ENCODE measurements at places on chromosomes 1 and 21.

DNA sequence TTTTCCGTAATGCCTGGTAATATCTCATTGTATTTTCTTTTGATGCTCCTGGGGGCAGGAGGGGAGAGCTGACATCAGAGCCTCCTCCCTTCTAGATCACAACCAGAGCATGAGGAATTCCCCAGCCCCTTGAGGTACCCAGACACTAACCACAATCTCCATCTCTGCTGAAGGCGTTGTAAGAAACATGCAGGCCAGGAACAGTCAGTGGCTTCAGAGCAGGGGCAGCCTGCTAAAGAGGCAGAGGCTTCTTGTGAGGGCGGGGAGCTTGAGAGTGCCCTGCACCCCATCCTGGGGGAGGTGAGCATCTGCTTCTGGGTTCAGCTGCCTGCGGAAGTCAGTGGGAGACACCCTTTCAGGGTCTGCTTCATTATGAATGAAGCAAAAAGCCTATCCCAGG is 19.0 kb downstream of the MAPKAPK2 start:
- DNase-seq, result no peak

DNA sequence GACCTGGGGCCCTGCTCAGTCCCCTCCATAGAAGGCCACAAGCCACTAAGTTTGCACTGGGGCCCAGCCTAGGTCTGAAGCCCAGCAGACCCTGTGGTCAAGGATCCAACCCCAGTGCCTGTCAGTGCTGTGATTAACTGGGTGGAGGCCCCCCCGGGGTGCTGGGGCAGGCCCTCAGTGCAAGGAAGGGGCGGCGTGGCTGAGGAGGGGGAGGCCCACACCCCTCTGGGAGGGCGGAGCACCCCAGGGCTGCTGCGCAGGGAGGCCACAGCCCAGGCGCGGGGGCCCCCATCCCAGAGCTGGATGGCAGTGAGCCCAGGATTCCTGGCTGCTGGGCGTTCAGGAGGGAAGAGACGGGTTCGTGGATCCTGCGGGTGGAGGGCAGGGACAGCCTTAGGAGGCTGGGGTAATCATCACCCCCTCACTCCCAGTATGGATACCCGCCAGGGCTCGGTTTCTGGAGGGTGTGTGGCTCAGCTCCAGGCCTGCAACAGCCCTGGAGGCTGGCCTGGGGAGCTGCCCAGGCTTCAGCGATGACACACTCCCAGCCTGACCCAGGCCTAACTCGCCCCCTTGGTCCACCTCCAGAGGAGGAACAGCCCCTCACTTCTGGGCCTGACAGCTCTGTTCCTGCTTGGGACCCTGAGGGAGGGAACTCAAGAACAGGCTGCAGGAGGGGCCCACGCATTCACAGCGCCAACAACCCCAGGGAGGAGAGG is 890 bp downstream of the GJC2 start:
- DNase-seq, result no peak

GRCh38 chr1:74686928-74687327 is 13.3 kb upstream of the ERICH3 start:
- no peak for DNase-seq

- DNase-seq, result no peak
Measured at GRCh38 chr1:54981466-54981865, 1.0 kb downstream of the TMEM61 start.

- DNase-seq, result no peak
Measured at GRCh38 chr1:48263041-48263440, 40.5 kb downstream of the SLC5A9 start.

GRCh38 chr21:21971384-21971783 is 973.2 kb downstream of the NCAM2 start:
- no peak for DNase-seq

DNA sequence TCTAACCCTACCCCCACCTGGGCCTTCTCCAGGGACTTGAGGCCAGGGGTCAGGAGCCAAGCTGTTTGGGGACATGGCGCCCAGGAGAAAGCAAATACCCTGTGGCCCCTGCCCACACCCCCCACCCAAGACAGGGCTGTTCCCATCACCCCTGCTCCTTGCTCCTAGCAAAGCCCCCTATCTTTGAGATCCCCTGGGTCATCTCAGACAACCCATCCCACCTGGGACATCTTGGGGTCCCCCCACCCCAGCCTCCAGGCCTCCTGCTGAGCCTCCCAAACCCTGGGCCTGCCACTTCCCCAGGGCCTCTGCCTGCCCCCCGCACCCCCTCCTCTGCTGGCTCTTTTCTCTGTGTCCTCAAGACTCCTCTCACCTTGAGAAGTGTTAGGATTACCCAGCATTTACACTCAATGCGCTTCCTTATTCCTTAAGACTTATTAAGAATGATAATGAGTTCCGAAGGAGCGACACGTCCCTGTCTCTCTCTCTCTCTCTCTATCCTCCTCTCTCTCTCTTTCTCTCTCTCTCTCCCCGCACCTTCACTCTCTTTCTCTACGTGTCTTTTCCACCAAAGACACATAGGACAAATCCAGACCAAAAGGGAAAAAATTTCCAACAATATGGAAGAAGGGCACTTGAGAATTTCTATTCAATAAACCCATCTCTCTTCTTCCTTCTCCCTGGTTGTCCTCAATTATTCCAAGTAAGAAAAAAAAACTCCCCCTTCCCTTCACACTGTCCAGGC is 7.2 kb downstream of the CASZ1 start:
- DNase-seq, result no peak

DNA sequence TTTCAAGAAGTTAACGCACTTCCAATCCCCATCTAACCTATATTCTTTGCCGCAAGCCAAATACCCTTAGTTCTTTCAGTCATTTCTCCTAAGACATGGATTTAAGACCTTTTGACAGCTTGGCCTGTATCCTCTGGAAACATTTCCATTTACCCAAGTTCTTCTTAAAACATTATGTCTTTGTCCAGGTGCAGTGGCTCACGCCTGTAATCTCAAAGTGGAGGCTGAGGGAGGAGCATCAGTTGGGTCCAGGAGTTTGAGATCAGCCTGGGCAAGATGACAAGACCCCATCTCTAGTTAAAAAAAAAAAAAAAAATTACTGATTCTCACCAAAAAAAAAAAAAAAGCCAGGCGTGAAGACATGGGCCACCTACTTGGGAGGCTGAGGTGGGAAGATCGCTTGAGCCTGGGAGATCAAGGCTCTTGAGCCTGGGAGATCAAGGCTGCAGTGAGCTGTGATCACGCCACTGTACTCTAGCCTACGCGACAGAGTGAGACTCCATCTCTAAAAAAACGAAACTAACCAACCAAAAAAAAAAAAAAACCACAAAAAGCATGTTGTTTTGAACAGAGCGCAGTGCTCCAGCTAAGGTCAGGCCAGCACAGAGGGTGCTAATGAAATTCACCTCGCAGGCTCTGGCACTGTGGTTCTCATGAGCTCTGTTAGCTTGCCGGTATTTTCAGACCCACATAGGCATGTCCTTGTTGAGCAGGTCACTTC is 36.0 kb downstream of the NUAK2 start:
- DNase-seq, result peak; percentile 47

GRCh38 chr1:223363057-223363855 is 720 bp downstream of the SUSD4 start:
- DNase-seq, result no peak

DNA sequence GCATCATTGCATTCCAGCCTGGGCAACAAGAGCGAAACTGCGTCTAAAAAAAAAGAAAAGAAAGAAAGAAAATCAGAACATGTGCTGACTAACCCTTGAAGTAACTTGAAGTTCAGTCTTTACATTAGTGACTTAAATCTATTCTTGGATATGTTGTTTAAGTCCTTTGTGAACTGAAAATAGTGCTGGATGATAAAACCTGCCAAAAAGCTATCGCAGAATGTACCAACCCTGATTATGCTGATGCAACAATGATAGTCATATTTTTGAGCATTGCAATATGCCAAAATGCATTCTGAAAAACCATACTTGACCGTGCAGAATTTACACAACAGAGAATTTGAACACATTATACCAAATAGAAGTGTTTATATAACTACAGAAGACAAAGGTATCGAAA is 30.7 kb downstream of the SHISAL2A start:
- no peak for DNase-seq

GRCh38 chr1:204567071-204567470 is 50.9 kb downstream of the MDM4 start:
- DNase-seq, result no peak

- DNase-seq, result no peak
Measured at GRCh38 chr21:34369741-34370140, 5.6 kb upstream of the SMIM11 start.

GRCh38 chr1:229523052-229523451 is 14.9 kb upstream of the NUP133 start:
- no peak for DNase-seq

DNA sequence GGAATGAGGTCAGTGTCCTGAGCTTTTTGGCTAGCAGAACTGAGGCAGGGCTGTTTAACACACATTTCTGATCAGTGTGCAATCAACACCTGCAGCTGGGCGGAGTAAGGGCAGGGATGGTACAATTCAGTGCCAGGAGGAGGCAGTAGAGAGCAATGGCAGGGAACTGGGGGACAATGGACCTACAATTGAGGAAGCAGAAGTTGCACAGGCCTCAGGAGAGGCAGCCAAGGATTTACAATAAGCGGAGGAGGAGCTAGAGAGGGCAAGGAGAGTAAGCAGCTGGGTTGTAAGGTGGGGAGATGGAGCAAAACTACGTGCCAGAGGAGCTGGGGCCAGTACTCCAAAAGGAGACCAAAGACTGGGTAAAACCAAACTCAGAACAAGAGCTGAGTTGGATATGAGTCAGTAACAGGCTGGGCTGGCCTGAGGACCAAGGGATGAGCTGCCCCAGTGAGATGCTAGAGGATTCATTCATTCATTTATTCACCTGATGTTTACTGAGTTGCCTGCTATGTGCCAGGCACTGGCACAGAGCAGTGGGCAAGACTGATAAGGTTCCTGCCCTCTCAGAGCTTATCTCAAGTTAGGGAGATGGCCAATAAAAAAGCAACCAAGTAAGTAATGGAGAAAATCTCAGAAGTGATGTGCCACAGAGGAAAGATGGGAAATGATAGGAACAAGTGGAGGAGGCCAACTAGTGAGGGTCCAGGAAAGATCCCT is 10.4 kb upstream of the GALE start:
- DNase-seq, result peak; percentile 92

DNA sequence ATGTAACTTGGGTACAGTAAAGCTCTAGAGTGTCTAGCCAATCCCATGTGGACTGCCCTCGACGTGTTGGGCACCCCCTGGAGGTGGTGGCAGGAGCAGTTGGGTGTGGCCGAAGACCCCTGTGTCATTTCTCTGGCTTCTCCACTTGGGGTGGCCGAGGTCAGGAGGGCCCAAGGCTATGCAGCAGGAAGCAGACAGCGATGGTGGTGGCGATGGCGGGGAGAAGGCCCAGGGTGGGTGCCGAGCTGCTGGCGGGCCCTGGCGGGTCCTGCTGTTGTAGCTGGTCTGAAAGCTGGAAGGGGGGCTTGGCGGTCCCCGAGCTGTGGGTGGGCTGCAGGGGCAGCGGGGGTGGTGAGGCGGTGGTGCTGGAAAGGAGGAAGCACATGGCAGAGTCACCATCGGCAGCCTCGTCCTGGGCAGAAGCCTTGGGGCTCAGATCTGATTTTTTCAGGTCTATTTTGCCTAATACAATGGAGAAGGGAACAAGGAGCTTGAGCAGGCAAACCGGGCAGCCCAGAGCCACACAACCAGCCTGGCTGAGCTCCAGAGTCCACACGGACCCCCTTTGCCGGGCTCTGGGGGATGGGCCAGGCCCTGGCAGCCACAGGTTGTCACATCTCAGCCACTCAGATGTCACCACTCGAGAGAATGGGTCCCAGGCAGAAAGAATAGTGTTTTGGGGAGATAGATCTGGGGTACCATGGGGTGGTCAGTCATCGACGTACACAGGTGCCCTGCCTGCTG is 231.3 kb downstream of the TRABD2B start:
- DNase-seq, result no peak

- DNase-seq, result no peak
Measured at GRCh38 chr1:231420299-231420958, 1.7 kb downstream of the EGLN1 start.

- DNase-seq, result no peak
Measured at GRCh38 chr21:37153935-37154350, 80.9 kb downstream of the TTC3 start.

- DNase-seq, result no peak
Measured at GRCh38 chr1:207807326-207807689, 55.5 kb downstream of the CD46 start.

GRCh38 chr1:111719135-111719534 is 20.1 kb downstream of the INKA2 start:
- DNase-seq, result no peak

GRCh38 chr21:28391938-28392849 is 600.5 kb downstream of the LTN1 start:
- no peak for DNase-seq

- DNase-seq, result no peak
Measured at GRCh38 chr1:46034601-46035516, 97.6 kb downstream of the PIK3R3 start.

- no peak for DNase-seq
Measured at GRCh38 chr1:173482683-173483082, 5.5 kb downstream of the PRDX6 start.

- peak; percentile 39 for DNase-seq
Measured at GRCh38 chr1:101237229-101237837, 514 bp downstream of the S1PR1 start.

- DNase-seq, result no peak
Measured at GRCh38 chr1:244851546-244852231, 12.7 kb downstream of the HNRNPU start.

DNA sequence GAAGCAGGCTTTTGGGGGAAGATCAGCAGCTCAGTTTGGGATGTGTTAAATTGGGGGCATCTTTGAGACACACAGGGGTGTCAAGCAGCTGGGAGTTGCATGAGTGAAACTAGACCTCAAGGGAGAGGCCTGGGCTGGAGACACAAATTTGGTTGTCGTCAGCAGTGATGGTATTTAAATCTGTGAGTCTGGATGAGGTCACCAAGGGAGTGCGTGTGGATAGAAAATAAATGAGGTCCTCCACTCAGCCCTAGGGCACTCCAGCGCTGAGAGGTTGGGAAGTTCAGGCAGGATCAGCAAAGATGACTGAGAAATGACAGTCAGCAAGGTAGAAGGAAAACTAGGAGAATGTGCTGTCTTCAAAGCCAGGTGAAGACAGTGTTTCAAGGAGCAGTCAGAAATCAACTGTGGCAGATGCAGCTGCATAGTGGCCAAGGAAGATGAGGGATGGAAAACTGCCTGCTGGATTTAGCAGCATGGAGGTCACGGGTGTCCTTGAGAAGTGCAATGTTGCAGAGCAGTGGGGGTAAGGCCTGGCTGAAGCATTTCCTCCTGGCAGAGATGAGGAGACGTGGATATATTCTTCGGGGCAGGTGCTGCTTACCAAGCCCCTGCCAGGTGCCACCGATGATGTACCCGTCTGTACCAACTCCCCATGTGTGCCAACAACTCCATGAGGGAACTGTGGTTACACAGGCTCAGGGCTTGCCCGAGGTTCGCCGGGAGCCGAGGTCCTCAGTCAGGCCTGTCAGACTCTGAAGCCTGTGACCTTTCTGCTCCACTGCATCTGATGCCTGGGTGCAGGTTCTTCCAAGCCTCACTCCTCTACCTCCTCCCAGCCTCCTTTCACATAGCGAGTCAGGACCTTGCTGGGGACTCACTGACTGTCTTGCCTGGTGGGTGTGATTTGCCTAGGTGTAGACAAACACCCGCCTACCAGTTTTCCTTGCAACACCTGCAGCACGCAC is 11.3 kb downstream of the MAP7D1 start:
- DNase-seq, result no peak

Measured in bone marrow (tissue), 2 donors.